ENCODE measurements at places on chromosomes 7 and 10.

GRCh38 chr10:114458955-114459354, 54.7 kb upstream of the AFAP1L2 start:
- no peak for DNase-seq

DNA sequence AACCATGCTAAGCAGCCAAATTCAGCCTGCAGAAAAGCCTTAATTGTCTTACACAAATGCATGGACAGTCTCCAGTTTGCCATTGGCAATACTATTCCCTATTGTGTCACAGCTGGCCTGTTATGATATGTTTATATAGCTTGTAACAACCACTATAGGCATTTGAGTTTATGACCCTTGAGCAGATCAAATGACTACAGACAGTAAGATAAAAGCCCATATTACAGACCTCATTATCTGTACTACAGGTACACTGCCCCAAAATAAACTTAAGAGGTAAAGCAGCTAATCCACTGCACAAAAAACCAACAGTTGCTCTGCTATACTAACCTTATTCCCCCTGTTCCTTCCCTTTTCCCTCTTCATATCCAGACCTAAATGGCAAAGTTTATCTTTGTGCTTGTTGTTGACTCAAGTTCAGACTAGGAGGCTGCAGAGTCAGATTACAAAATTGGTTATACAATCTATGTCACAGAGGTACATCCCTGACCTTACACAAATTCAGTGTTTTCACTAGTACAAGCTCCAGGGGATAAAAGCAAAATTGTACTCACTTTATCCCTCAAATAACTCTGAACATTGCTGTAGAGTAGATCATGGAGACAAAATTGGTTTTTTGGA, 218.4 kb downstream of the GRM8 start:
- no peak for DNase-seq

DNA sequence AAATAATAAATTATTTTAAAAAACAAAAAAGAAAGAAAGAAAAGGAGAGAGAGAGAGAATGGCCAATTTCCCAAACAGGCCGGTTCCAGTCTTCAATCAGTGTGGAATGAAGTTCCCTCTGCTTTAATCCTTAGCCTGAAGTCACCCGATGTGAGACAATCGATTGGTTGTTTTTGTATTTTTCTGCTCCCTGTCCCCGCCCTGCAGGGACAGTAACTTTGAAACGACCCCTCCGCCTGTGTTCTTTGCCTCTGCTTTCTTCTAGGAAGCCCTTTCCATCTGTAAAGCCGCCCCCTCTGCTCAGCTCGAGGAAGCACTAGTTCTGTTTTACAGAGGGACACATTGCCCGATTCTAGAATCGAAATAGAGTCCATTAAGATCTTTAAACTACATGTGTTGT, 33.4 kb downstream of the FOXL3 start:
- DNase-seq = no peak

DNA sequence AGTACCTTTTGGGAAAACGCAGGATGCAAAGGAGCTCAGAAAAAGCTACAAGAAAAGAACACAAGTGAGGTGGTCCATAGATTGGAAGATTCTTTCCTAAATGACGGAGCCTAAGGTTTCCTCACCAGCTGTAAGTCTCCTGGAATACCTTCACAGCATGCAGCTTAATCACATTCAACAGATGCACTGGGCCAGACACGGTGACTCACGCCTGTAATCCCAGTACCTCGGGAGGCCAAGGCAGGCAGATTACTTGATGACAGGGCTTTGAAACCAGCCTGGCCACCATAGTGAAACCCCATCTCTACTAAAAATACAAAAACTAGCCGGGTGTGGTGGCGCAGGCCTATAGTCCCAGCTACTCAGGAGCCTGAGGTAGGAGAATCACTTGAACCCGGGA, 228.7 kb downstream of the FRMD4A start:
- DNase-seq = no peak

DNA sequence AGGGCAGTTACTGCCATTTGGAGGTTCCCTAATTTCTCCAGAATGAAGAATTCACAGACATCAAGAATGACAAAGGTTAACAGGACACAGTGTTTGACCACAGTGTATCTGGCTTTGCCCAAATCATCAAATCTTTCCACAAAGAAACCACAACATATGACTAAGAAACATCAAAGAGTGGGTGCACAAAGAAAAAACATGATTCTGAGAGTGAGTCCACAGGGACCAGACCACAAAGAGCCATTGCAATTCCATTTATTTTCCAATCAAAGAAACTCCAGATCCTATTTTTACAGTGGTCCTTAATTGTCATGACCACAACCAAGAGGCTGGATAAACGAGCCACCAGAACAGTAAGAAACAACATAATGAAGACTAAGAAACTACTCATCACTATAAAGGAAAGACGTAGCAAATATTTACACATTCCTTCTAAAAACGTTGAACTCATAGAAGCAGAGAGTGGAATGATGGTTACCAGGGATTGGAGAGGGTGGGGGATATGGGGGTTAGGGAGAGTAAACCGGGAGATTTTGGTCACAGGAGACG, 286.5 kb downstream of the DOCK4 start:
- no peak for DNase-seq

- peak; percentile 31 for DNase-seq
Observed at GRCh38 chr7:44128721-44129582, 5.6 kb upstream of the POLD2 start.

- DNase-seq = no peak
Observed at GRCh38 chr7:25024066-25024465, 44.1 kb upstream of the OSBPL3 start.

DNA sequence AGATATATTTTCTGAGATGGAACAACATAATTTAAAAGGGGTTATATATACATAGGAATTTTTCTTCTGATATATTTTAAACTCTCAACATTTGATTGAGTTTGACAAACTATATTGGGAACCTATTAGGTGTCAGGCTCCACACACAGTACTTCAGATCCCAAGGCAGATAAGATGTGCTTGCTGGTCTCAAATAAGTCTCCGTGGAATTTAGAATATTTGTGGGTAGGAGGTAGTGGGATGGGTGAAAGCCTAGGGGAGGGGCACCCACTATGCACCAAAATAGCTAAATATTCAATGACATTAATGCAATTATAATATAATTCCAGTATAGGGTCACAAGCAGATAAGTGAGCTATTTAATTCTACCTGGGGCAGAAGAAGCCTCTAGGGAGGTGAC, 81.5 kb downstream of the ARL4A start:
- no peak for DNase-seq

DNA sequence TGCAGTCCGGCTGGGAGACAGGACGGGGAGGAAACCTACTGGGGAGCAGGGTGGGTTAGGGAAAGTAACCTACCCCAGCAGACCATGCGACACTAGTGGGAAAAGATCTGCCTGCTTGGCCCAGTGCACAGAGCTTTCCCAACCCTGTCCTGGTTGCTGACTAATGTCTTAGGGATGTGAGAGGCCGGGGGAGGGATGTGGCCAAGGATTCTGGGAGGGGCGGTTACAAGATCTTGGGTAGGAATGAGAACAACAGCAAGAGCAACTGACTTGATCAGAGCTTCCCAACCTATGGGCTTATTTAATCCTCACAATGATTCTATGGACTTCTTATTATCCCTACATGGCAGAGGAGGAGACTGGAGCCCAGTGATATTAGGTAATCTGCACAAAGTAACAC, 24.0 kb upstream of the EIF5AL1 start:
- DNase-seq = no peak

Measured in NCI-H2171 (cell line).